ENCODE measurements at places on chromosomes 2 and 18.
A peak's percentile ranks its signal among the peaks of the same experiment; 100 is the strongest.

DNA sequence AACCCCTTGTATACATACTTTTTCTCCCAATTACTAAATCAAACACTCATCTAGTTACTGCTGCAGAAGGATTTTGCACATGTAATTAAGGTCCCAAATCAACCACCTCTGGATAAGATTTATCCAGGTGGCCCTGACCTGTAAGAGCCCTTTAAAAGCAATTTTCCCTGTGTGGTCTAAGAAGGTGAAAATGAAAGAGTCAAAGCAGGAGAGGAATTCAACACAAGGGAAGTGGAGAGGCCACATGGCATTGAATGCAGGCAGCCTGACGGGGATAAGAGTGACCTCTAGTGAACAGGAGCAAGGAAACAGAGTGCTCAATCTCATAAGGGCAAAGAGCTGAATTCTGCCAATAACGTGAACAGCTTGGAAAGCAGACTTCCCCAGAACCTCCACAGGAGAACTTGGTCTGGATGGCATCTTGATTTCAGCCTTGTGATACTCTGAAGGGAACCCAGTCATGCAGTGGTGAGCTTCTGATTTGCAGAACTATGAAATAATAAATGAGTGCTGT is 27.2 kb downstream of the PPP3R1 start:
- peak; percentile 27 for DNase-seq

- DNase-seq: peak; percentile 90
These were observed 69.7 kb upstream of the KCNE4 start for GRCh38 chr2:222982010-222982908.

DNA sequence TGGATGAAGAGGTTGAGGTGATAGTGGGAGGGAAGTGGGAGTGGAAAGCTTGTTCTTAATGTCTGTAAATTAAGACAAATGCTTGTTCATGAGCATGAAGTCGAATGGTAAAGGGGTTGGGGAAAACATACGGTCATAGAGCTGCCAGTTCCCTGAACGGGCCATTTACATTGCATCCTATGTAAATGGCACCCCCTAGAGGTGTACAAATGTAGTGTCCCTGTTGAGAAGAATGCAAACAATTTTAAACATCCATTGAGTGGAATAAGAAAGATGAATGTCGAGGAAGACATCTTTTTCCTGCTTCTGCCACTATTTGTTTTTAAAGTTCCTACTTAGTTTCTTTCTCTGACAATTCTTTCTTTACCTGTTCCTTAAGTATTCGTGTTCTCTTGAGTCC is 155.7 kb downstream of the RDH14 start:
- peak; percentile 33 for DNase-seq

DNA sequence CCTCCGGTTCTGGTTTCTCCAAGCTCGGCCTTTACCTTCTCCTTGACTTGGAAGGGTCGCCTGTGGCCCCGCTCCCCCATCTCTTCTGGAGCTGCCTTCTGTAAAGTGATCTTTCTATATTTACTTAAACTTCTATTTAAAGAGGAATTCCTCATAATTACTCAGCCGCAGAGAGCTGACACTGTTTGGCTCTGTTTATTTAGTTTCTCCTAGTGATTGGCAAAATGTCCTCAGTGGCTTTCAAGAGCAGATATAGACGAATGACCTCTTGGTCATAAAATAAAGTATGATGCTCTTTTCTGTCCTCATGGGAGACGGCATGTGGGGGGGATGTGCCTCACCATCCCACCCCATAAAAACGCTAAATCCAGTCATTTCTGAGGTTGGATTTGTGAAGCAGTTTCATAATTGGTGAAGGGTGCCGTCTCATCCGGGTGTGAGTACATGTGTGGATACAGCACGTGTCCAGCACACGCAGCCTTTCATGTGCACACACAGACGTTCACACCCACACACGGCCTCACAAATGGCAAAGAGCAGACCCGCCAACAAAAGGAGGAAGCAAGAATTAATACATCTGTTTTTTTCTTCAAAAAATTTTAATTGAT is 43.4 kb upstream of the SMAD7 start:
- peak; percentile 86 for DNase-seq

DNA sequence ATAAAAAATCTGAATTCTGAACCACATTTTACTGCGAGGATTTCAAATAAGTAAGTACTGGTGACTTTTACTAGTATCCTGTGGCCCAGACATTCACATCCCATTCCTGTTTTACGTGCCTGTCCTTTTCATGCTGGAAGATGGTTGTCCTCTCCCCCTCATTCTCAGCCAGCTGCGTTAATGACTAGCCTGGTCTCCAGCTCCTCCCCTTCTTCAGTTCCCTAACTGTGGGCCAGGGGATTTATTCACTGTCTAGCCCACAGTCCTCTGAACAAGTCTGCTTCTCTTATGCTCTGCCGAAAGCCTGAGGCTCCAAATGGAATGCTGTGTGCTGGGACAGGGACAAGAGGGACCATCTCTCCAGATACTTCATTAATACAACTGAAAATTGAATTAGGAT is 373.9 kb downstream of the PTPRM start:
- DNase-seq: no peak

- DNase-seq: peak; percentile 50
These were observed 381.3 kb downstream of the SOX11 start for GRCh38 chr2:6073191-6074088.

DNA sequence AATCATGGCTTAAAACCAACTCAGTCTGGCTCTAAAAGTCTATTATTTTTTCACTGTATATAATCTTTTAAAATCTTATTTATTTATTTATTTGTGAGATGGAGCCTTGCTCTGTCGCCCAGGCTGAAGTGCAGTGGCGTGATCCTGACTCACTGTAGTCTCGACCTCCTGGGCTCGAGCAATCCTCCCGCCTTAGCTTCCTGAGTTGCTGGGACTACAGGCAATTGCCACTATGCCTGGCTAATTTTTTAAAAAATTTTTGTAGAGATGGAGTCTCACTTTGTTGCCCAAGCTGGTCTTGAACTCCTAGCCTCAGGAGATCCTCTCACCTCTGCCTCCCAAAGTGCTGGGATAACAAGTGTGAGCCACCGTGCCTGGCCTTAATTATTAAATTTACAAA is 14.5 kb downstream of the GORASP2 start:
- DNase-seq: no peak

GRCh38 chr2:88398180-88398579 is 54.3 kb downstream of the FOXI3 start:
- no peak for DNase-seq

DNA sequence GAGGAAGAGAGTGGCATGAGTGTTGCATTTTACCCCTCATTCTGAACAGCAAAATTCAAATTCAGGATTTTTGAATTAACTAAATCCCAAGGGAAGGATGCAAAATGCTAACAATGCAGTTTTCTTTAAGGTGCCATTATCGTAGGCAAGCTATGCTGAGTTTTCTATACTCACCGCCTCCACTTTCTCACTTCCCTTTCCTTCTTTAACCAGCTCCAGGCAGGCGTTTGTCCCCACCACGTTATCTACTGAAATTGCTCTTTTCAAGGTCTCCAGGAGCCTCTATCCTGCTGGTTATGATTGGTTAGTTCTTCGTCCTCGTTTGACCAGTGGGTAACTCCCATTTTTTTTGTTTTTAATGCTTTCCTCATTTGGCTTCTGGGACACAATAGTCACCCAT is 1.8 kb upstream of the CPO start:
- no peak for DNase-seq

DNA sequence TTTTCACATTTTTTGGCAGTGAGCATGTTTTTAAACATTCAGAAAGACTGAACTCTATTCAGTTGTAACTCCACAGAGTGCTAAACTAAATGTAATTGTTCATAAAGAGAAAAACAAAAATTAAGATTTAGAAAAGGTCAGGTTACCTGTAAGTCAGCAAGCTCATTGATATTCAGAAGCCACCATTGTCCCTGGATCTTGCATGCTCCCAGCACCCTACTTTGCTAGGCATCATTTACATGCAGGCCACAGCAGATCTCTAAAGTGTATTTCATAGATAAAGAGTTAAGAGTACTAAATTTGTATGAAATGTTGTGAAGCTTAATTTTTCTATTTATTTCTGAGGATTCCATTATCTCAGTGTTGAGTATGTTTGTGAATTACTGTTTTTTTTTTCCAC is 64.8 kb upstream of the CDH19 start:
- DNase-seq: no peak

GRCh38 chr2:54897420-54898310 is 152.6 kb downstream of the RTN4 start:
- DNase-seq: no peak

DNA sequence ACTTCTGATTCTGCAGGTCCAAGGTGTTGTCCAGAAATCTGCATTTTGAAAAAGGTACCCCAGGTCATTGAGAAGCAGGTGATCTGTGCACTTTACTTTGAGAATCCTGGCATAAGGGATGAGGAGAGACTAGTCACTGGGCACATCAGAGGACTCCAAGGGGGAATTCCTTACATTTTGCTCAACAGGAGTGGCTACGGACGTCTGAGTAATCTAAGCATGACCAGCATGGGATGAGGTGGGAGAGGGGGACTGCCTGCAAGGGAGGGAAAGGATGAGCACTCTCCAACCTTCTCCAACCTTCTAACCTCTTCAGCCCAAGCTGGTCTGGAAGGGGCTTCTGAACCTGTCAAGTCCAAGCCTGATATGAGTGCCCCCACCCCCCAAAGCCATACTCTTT is 55.5 kb downstream of the MARCHF4 start:
- peak; percentile 92 for DNase-seq

DNA sequence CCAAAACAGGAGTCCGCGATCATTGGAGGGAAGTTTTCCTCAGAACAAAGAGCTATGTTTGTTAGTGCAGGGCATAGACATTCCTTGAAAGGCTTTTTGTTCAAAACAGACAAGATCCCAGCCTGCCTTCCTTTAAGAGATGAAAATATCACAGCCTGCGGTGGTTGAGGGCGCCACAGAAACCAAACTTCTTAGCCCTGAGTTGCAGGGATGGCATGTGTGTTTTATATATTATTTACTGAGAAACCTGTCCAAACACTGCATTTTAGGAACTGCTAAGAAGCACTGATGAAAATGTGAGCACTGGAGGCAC is 57.5 kb upstream of the TMEM178A start:
- DNase-seq: no peak

DNA sequence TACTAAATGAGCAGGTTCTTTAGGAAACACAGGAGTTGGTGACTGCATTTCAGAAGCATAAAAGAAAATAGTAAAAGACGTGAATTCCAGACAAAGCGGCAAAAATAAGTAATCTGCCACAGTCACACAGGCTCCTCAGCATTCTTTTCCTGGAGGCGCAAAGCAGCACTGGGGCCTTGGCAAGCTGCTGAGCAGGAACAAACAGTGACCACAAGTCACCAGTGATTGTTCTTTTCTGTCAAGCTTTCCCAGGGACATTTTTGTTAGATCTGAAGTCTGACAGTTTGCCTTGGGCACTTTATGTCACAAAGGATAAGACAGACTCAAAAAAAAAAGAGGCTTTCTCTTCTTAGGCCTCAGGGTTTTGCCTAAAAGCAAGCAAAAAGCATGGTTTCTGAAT is 216.2 kb downstream of the CDH20 start:
- DNase-seq: no peak

GRCh38 chr2:112703684-112704083 is 17.1 kb upstream of the NT5DC4 start:
- no peak for DNase-seq

DNA sequence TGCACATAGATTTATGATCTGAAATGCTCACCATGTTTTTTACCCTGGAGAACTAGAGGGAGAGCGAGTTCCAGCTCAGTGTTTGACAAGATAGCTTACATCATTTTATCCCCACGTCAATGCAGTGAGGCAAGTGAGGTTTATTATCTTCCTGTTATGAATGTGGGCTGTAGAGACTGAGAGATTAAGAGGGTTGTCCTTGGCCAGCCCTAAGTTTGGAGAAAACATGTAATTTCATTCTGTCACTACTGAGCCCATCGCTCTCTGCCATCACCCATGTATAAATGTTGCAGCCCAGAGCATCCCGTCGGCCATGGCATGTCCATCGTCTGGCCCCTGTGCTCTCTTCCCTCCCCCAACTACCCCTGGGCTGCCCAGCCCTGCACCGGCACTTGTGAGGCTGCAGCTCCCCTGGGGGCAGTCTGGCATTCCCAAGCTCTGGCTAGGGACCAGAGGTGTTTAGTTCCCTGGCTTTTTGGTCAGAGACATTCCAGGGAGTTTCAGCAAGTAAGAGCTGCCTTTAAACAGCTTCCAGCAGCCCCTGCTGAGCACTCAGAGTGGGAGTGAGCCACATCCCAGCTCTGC is 136.7 kb downstream of the ANTXR1 start:
- peak; percentile 61 for DNase-seq
